ENCODE measurements at places on chromosomes 13 and 19.
A peak's percentile ranks its signal among the peaks of the same experiment; 100 is the strongest.

GRCh38 chr13:52809310-52809769, 39.1 kb downstream of the PCDH8 start:
- DNase-seq: no peak

DNA sequence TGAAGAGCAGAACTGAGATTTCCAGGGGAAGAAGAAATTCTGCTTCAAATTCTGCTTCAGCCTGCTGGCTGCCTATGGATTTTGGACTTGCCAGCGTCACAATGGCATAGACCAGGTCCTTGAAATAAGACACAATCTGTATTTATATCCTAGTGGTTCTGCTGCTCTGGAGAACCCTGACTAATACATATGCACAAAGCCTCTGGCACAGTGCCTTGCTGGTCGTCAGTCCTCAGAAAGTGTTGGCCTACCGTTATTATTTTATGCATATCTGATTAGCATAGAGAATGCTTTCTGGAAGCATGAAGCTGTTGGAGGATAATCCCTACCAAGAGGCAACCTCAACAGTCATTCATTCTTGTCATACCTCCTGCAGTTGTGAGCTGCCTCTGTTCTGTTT, 213.7 kb downstream of the B3GLCT start:
- DNase-seq: no peak

- no peak for DNase-seq
Observed at GRCh38 chr19:46515879-46516350, 20.2 kb upstream of the PNMA8B start.

DNA sequence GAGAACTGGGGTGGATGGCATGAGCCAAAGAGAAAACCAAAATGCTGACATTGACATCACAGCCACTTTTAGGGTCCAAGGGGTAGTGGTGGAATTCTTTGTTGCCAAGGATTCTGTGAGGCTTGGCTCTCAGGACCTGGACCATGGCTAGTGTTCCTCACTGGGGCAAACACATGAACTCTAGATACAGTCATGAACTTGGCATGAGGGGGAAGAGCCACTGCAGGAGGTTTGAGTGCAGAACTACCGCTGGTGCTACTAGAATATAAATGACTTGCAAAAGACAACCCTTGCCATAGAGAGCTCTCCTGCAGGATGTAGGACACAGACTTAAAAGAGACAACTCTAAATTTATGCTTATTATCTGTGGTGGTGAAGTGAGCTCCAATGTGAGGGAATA, 29.8 kb upstream of the FRY start:
- DNase-seq: no peak

DNA sequence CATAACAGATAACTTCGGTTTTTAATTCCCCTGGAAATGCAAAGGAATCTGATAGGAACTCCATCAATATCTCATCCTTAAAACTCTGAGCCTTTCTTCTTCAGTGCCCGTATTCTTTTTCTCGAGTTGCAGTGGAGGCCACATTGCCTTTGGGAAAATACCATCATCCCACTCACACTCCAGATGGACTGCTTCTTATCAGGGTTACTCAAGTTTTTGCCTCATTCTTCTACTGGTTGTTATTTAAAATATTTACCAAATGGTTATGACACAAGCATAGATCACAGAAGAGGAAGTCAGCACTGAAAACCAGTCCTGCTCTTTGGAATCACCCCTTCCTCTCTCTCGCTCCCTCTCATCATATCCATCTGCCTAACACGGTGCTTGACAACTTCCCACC, 1020.5 kb upstream of the SLC10A2 start:
- no peak for DNase-seq

DNA sequence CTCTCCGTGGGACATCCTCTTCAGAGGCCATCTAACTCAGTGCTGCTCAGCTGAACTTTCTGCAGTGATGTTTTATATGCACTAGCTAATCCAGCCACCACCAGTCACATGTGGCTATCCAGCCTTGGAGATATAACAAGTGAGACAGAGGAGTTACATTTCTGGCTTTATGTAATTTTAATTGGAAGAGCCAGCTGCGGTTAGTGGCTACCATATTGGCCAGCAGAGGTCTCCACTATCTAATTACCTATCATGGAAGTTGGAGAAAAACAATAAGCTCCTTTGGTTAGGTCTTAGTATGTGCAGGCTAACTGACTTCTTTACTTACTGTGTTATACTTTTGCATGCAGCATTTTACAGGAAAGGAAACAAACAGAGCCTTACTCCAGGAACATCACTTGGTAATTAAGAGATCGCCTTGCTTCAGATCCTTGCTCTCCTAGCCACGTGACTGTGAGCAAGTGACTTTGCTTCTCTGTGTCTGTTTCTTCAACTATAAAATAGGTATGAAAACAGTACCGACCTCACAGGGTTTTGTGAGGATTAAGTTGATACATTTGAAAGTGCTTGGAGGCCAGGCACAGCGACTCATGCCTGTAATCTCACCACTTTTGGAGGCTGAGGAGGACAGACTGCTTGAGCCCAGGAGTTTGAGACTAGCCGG, 1.6 kb upstream of the KLK10 start:
- no peak for DNase-seq

DNA sequence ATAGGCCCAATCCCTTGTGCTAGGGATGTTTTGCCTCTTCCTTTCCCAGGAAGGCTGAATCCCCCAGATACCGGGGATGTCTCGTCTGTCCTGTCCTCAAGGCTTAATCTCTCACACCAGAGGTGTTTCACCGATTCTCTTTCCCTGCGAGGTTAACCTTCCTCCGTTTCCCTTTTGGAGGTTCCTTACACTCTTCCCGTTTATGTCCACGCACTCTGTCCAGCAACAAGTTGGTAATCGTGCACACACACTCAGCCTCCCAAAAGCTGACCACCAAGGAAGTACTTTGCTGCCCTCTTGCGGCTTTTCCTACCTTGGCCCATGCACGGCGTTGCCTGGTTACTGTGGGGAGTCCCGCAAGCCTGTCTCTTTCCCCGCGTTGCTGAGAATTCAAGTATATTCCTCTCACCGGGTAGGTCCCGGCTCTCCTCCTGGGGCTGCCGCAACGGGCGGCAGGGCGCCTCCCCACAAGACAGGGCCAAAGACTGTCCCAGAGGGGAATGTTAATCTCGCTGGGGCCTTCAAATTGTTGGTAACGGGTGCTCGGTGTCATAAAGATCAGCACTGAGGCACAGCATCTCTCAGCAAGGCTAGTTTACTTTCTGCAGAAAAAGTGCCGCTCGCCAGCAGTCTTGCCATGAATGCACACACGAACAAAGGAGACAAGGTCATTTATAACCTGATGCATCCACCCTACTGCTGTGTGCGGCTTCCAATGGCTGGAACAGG, 36.7 kb upstream of the CD177 start:
- DNase-seq: no peak

GRCh38 chr19:8265872-8266271, 42.3 kb downstream of the CD320 start:
- no peak for DNase-seq

GRCh38 chr19:19170053-19170872, at the start of gene MEF2B:
TSS of gene MEF2B (minus strand) at chr19:19170263. CDS start at chr19:19150735, 19,528 bp downstream.
- peak; percentile 43 for DNase-seq

- no peak for DNase-seq
Observed at GRCh38 chr13:37230346-37230745, 124.9 kb upstream of the CSNK1A1L start.

GRCh38 chr19:54178581-54179261, 5.8 kb upstream of the TMC4 start:
- no peak for DNase-seq

DNA sequence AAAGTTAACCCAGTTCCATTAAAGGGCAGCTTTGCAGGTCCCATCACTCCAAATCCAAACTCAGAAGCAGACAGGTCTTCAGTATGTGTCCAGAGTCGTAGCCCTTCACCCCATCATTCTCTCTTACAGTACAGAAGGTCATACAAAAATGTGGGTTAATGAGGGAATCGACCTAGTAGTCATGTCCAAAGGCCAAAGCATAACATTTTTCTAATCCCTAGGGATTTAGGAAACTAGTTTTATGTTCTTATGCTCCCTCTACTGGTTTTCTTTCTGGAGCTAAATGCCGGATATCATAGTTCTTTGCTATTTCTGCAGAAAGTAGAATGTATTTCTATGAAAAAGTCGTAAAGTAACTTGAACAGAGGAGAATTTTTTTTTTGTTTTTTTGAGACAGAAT, 72.2 kb downstream of the DHRS12 start:
- no peak for DNase-seq

GRCh38 chr13:35292329-35292728, 184.2 kb downstream of the MAB21L1 start:
- no peak for DNase-seq

DNA sequence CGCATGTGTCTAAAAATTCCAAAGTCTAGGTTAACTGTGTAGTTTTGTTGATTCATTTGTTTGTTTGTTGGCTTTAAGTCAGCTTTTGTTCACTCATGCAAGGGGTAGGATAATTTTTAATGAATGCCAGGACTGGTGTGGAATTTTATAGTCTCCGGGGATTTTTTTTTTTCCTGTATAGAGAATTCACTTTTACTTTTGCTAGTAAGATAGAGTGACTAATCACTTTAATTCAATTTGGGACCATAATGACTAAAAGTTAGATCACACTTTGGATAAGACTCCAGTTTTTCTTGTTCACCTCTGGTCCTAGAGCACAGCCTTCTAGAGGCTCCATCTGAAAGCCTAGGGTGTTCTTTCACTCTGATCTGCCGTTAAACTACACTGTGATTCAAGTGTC, 1690.0 kb downstream of the PCDH9 start:
- DNase-seq: no peak

DNA sequence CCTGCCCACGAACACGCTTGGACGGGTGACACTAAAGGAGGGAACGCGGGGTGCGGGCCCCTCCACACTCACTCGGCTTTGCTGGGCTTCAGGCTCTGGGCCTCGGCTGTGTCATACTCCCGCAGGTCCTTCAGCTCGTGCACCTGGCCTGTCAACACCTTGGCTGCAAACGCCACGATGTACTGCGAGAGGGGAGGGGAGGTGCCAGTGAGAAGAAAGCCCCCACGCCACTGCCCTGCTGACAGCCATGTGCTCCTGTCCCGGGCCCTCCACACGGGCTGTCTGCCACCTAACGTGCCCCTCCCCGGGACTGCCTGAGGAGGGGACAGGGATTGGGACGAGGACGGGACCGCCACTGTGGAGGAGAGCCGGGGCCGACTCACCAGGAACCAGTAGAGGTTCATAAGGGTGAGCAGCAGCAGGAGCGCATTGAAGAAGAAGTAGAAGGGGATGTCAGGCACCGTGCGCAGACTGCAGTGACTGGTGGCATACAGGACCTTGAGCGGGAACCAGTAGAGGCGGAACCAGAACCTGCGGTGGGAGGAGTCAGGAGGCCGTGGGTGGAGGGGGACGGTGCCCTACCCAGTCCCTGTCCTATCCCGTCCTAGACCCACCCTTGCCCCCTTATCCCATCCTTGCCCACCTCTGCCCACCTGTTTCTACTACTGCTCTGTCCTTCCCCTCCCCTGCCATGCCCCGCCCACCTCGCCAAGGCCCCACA, 16.9 kb downstream of the CERS1 start:
- no peak for DNase-seq

GRCh38 chr19:44754750-44755080, 6.2 kb downstream of the BCL3 start:
- no peak for DNase-seq

DNA sequence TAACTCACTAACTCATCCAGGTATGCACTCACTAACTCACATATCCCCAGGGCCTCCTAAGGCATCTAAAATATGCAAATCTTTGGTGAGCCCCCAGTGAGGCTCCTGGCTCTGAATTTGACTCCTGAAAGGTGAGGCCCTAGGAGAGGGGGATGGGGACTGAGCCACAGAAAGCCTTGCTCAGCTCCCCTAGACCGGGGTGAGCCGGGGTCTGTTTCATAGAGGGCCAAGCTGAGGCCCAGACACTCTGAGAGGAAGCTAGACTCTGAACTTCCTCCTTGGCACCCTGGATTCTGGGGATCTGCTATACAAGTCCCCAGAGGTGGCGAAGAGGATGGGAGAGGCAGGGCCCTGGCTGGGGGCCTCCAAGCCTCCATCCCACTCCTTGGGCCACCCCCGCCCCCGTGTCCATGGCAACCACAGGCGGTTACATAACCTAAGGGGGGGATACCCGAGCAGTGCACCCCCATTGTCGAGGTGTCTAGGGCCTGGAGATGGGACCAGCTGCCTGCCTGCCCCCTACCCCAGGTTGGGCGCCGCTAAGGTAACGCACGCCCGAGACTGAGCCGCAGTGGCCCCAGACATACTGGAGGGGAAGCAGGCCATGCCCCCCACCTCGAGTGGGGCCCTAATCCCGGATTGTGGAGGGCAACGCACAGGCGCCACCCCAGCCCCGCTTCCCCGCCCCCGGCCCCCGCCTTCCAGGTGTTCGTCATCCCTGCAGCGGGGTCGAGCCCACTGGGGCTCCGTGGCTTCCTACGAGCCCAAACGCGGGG, 646 bp downstream of the ABHD8 start:
- no peak for DNase-seq

- no peak for DNase-seq
Observed at GRCh38 chr19:497491-497868, 1.2 kb downstream of the MADCAM1 start.

- no peak for DNase-seq
Observed at GRCh38 chr19:20513189-20513904, 52.2 kb downstream of the ZNF737 start.

GRCh38 chr13:114244637-114245036, 9.9 kb downstream of the CDC16 start:
- no peak for DNase-seq

GRCh38 chr19:34173193-34173956, 1.1 kb downstream of the LSM14A start:
- peak; percentile 2 for DNase-seq

GRCh38 chr13:31431722-31432137, 232.0 kb downstream of the B3GLCT start:
- peak; percentile 24 for DNase-seq

DNA sequence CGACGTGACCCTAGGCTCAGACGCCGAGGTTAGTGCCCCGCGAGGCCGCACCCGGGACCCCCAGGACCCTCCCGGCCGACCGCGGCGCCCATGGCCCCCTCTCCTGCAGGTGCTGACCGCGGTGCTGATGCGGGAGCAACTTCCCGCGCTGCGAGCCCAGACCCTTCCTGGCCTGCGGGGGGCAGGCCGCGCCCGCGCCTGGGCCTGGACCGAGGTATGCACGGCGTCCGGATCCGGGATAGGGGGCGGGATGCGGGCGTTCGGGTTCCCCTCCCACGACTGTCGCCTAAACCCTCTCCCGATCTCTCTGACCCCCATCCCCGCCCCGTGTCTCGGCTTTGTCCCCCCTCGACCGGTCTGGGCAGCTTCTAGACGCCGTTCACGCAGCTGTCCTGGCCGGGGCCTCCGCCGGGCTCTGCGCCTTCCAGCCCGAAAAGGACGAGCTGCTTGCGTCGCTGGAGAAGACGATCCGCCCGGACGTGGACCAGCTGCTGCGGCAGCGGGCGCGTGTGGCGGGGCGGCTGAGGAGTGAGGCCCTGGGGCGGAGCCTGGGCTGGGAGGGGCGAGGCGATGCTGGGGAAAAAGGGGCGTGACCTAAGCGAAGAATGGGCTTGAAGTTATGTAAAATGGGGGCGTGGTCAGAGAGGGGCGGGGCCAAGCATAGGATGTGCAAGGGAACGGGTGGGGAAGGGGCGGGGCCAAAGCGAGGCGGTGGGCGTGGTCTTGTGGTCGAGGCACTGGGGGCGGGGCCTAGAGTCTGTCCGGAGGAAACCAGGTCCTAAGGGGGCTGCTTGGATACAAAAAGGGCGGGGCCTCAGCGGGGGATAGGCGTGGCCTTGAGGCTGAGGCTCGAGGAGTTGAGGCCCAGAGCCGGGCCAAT, 16.0 kb upstream of the COLGALT1 start:
- peak; percentile 95 for DNase-seq

All from stimulated activated CD8-positive, alpha-beta memory T cell treated with anti-CD3 and anti-CD28 coated beads, Interleukin-15, amount 100 ng/mL, for 1 hour (primary cell).